ENCODE measurements at places on chromosomes 2 and 18.

- DNase-seq: peak; percentile 44
Observed at GRCh38 chr2:43593254-43593653, 2.6 kb downstream of the THADA start.

DNA sequence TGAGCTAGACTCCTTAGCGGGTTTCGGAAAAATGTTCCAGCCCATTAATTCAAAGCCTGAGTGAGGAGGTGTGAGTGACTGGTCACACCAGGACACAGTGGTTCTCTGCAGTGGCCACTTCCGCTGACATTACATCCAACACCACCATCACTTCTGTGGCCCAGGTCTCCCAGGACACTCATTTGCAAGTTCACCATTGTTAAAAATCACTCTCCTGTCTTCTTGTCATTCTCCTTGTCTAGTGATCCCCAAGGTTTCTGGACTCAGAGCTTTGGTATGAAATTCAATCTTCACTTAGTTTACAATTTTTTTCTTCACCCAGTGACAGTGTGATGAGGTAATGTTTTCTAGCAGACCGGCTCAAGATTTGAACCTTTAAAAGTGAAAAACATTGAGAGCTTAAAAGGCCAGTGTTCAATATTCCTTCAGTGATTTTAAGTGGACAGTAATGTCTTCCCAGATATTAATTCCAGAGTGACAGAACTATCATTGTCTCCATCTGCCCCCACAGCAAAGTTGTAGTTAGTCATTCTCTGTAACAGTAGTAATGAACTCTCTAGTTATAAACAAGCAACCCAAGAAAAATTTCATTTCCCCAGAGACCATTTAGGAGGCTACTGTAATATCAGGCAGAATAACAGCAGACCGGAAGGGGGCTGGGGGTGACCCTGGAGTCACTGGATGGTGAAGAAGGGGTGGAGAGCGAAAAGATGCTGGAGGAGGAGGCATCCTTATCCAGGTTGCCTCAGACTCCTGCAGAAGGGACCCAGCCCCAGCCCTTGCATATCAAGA is 164.9 kb downstream of the GFPT1 start:
- DNase-seq: peak; percentile 47

- no peak for DNase-seq
Observed at GRCh38 chr2:29719639-29720038, 201.7 kb downstream of the ALK start.

- DNase-seq: no peak
Observed at GRCh38 chr2:3290655-3291054, 87.0 kb downstream of the EIPR1 start.

GRCh38 chr2:135985826-135986393 is 484 bp upstream of the DARS1 start:
- no peak for DNase-seq

GRCh38 chr2:51813247-51813646 is 781.3 kb upstream of the NRXN1 start:
- DNase-seq: no peak

DNA sequence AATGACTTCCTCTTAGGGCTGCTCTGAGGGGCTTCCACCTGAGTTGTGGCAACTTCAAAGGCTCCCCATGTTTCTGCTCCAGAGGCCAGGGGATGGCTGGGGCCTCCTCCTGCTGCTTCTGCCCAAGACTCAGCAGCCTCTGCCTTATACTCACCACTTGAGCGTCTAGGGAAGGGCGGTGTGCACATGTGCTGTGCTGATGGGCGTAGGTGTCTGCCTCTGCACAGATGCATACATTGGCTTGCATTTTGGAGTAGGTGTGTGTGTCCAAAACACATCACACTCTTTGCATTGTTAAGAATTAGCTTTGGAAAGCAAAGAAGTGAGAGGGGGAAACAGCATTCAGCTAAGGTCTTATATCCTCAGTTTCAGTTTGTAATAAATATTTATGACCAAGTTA is 85.2 kb downstream of the EN1 start:
- DNase-seq: no peak

DNA sequence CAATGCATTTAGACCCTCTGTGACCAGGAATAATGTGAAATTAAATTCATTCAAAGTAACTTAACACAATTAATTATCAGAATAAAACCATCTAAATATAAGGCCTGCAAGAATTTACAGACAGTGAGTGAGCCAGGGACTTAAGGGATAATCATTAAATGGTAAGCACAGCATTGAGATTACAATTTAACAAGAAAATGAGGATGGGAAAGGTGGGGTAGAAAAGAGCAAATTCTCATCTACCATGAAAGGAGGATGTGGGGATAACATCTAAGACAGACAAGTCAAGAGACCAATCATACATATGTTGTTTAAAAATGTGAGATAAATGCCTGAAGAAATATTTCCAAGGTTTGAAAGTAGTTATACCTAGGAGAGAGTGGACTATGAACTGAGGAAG is 259.3 kb upstream of the NT5C1B start:
- DNase-seq: no peak

- peak; percentile 59 for DNase-seq
Observed at GRCh38 chr2:32947484-32948143, 861 bp downstream of the LTBP1 start.

DNA sequence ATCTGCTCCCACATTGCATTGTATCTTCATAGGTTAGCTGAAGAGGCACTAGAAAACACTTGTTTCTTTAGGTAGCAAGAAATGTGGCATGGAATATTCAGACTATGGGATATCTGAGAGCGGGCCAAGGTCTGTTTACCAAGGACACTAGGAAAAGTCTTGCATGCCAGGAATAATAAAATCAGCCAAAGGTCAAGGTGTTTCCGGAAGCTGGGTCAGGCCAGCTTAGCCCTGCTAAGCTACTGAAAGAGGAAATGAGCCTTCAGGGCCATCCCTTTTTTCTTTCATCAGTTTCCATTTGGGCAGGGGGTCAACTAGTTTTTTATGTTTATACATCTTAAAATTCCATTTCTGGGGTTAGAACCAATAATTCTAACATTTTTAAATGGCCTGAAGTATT is 101.1 kb downstream of the DPP4 start:
- no peak for DNase-seq

DNA sequence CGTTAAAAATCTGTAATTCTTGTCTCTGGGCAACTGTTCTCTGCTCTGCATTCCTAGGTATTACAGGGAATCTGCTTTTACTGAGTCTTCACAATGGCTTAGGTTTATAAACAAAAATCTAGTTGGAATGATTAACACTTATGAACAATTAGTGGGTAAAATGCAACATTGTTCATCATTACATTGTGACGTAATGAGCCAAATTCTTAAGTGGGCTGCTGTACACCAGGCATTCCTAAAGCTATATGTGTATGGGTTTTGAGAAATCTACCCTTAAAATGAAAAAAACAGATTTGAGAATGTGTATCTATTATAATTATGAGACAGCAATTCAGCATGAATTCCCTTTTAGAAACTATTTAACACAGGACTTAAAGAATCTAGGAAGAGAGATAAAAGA is 41.5 kb upstream of the ERBB4 start:
- no peak for DNase-seq

GRCh38 chr2:100870652-100871531 is 51.0 kb downstream of the NPAS2 start:
- no peak for DNase-seq

DNA sequence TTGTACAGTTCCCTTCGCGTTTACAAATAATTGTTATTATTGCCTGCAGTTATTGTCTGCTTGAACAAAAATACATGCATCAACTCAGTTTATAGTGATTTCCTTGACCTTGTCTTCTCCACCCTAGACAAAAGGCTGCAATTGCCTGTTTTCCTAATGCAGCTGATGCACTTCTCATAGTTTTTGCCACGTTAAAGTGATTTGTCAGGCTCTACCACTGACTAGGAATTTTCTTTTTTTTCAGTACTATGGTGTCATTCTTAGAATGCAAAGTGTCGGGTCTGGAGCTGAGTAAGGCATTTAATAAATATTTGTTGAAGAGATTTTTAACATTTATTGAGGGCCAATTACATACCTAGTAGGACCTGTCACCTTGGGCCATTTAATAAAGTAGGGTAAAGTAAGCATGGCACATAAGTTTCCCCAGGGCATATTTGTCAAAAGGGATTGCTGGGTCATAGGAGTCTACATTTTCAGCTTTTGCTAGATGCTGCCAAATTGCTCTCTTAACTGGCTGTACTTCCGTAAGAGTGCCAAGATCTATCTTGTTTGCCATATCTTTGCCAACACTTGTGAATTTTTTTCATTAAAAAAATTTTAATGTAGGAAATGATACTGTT is 24.1 kb downstream of the ACSL3 start:
- DNase-seq: no peak

- no peak for DNase-seq
Observed at GRCh38 chr2:47519147-47519537, 116.2 kb downstream of the MSH2 start.

DNA sequence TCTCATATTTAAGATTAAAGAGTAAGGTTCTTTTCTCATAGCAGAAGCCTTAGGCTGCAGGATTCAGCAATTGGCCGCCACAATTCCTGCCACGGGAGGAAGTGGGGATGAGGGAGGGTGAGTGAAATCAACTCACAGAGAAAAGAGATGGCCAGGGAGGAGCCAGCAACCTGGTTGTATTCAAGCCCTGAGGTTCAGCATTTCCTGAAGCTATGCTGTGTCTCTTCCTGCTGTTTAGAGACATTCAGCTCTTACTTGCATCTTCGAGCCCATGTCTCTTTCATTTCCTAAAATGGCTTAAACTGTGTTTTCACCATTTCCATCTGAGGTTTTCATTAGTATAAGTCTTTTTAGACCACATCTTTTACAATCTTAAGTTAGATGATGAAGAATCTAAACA is 522.6 kb downstream of the CNTNAP5 start:
- DNase-seq: no peak

- DNase-seq: no peak
Observed at GRCh38 chr2:86793752-86794151, 3.0 kb upstream of the CD8A start.

GRCh38 chr2:140604788-140605187 is 1526.0 kb downstream of the LRP1B start:
- no peak for DNase-seq

- no peak for DNase-seq
Observed at GRCh38 chr18:3982541-3982940, 472.6 kb downstream of the DLGAP1 start.

- DNase-seq: no peak
Observed at GRCh38 chr2:213757525-213757924, 473.3 kb downstream of the SPAG16 start.

- DNase-seq: no peak
Observed at GRCh38 chr2:97673915-97674283, 4.4 kb downstream of the C2orf92 start.

- DNase-seq: no peak
Observed at GRCh38 chr2:47676261-47676926, 106.6 kb upstream of the MSH6 start.

- DNase-seq: no peak
Observed at GRCh38 chr2:8076448-8077342, 605.2 kb upstream of the ID2 start.

- peak; percentile 68 for DNase-seq
Observed at GRCh38 chr2:165573534-165574461, 104.3 kb downstream of the CSRNP3 start.

DNA sequence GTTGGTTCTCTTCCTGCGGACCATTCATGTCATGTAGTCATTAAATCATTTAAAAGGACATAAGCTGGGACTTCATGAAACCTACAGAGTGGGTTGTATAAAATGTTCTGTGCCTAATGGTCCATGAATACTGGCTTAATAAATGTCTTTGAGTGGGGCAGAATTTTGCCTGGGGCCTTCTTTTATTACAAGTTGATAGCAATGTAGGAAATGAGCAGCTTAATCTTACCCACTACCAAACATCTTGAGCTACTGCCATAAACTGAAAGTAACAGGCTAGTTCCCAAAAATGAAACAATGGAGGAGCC is 130.9 kb downstream of the TMEM17 start:
- DNase-seq: no peak

DNA sequence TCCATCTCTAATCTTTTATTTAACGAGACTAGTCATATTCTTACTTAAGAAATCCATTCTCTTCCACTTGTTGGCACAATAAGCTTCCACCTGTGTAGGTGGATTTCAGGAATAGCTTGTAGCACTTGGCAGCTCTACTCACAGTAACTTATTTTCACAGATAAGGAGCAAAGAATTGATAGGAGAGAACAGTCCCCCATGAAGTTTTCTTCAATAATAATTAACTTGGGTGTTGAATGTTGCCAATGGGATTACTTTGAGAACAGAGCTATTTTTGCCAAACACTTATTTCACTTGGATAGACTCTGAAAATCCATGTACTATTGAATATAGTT is 1388.6 kb upstream of the PIK3C3 start:
- DNase-seq: no peak

- DNase-seq: no peak
Observed at GRCh38 chr18:13487237-13487636, 239.1 kb downstream of the FAM210A start.

GRCh38 chr2:236527159-236527630 is 42.4 kb upstream of the ACKR3 start:
- no peak for DNase-seq

DNA sequence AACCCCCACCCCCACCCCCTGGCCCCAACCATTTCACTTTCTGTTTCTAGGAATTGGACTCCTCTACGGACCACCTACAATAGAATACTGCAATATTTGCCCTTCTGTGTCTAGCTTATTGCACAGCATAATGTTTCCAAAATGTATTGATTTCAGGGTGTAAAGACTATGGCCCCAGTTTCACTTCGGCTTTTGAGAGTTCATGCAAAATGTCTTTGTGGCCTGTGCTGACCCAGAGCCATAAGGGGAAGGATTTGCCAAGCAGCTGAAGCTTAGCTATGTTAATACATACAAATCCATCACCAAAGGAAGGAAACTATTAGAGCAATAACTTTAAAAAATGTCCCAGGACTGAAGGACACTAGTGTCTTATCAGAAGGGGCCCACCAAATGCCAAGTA is 11.2 kb upstream of the ATP9B start:
- no peak for DNase-seq

DNA sequence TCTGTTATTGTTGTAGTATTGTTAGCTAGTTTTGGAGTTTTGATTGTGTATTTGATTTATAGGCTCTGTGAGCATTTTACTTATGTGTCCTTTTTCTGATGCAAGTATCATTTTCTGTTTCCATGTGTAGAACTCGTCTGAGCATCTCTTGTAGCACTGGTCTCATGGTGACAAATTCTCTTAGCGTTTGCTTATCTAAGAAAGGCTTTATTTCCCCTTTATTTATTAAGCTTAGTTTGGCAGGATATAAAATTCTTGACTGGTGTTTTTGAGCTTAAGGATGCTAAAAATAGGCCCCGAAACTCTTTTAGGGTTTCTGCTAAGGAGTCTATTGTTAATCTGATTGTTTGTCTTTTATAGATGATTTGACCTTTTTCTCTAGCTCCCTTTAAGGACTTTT is 57.6 kb upstream of the THUMPD2 start:
- no peak for DNase-seq

GRCh38 chr2:109499566-109499965 is 114.2 kb downstream of the SEPTIN10 start:
- peak; percentile 54 for DNase-seq

DNA sequence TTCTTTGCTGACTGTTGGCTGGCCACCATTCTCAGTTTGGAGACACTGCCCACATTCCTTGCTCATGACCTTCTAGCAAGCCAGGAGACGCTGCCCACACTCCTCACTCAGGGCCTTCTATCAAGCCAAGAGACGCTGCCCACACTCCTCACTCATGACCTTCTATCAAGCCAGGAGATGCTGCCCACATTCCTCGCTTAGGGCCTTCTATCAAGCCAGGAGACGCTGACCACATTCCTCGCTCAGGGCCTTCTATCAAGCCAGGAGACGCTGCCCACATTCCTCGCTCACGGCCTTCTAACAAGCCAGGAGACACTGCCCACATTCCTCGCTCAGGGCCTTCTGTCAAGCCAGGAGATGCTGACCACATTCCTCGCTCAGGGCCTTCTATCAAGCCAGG is 131.3 kb upstream of the CBLN2 start:
- peak; percentile 10 for DNase-seq

Data from lung (tissue), 17 donors.